Stimulated activated CD8-positive, alpha-beta memory T cell treated with anti-CD3 and anti-CD28 coated beads, Interleukin-15, amount 100 ng/mL, for 48 hours (primary cell): ENCODE measurements at places on chromosomes 1 and 21.

- DNase-seq, result no peak
Measured at GRCh38 chr1:9240914-9241820, 6.6 kb downstream of the H6PD start.

DNA sequence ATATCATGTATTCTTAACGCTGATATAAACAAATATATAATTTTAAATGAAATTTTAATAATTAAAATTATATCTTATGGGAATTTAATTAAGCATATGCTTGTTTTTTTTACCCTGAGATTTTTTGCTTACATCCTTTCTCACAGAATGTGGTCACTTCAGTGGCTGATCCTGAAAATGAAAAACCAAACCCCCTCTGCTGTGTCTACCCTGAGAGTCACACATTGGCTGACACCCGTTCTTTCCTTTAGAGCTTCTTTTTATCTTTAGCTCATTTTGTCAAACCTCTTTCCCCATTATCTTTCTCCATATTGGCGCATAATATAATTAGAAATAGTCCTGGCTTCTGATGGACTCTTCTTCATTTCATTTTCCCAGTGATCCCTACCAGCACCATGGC is 10.8 kb upstream of the CACYBP start:
- DNase-seq, result no peak

GRCh38 chr1:55463814-55464475 is 248.8 kb upstream of the USP24 start:
- no peak for DNase-seq

DNA sequence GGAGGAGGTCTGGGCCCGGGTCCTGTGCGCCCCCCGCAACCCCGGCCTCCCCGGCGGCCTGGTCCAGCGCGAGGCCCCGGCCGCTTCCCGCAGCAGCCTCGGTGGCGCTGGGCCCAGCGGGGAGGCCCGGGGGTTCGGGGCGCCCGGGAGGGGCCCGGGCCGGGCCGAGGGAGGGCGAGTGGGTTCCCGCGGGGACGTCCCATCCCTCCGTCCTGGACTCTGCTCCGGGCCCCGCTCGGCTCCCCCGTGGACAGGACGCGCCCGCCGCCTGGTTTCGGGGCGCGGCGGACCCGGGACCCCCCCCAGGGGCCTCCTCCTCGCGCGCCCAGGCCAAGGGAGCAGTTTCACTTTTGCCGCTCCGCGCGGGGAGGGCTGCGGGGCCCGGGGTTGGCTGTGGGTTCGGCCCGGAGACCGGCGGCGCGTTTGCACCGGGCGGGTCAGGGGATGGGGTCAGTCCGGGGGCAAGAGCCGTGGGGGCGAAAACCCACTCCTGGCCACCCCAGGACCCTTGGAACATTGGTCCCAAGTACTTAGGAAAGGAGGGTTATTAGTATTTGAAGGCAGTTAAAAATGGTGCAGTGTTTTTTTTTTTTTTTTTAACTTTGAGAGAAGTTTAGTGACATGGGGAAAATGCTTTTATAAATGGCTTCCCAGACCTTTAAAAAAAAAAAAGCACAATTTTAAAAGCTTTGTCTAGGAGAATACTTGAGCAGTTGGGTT is 677 bp downstream of the AGPAT3 start:
- DNase-seq, result no peak

DNA sequence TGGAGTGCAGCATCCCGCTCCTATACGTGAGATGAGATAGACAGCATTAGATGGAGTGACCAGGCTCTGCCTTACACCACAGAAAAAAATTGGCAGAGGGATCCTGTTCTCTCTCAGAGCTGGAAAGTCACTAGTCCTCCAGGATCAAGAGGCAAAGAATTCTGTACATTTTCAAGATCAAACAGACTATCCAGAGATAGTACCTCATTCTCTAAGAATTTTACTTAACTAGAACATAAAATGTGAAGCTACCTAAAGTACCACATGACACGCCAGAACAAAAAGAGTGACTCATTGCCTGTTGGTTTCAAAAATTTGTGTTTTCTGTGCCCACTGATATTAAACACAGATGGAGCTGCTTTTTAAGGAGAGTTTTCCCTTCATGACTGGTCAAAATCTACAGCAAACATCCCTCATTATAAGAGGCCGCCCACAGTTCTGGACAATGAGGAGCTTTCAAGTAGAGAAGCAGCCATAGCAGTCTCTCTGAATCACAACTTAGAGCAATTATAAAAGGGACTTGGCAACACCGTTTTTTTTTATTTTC is 32.3 kb downstream of the CD160 start:
- no peak for DNase-seq

- peak; percentile 80 for DNase-seq
Measured at GRCh38 chr21:45818904-45819285, 162.7 kb upstream of the COL6A1 start.

DNA sequence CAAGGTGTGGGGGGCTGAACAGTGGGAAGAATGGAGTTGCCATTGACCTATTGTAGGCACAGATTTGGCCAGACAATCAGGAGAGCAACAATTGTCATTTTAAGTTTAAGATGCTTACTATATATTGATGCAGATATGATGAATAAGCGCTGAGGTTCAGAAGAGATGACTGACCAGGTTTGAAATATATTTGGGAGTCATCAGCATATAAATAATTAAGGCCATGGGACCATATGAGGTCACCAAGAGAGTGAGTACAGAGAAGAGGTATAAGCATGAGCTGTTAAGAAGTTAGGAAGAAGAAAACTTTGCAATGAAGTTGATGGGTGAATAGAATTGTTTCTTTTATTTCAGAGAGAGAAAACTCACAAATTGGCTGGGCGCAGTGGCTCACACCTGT is 4.5 kb upstream of the GADD45A start:
- no peak for DNase-seq

- no peak for DNase-seq
Measured at GRCh38 chr1:55726994-55727393, 511.8 kb upstream of the USP24 start.

GRCh38 chr1:194929357-194929756 is 1678.9 kb downstream of the KCNT2 start:
- DNase-seq, result no peak

DNA sequence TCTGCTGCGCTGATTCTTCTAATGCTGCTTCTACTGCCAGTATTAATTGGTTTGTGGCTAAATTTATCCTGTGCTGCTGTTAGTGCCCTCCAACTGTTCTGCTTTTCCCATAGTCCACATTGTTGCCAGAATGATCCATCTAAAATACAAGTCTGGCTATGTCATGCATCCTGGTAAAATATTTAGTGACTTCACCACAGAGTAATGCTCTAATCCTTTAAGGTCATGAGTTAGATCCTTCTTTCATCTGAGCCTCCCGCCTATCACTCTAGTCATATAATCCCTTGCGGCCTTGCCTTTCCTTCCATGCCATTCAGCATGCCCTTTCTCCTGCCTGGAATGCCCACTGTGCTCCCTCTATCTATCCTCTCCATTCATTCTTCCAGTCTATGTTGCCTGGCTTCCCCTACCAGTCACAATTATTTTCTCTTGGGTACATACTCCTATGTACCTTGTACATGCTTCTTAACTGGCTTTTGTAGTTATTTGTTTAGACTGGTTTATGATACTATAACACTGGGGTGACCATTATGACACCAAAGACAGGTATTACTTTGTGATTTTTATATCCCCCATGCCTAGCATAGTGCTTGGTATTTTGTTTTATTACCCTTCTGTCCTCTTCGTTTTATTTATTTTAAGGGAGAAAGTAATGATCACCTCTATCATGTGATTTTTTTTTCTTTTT is 144.0 kb downstream of the MAGI3 start:
- no peak for DNase-seq

DNA sequence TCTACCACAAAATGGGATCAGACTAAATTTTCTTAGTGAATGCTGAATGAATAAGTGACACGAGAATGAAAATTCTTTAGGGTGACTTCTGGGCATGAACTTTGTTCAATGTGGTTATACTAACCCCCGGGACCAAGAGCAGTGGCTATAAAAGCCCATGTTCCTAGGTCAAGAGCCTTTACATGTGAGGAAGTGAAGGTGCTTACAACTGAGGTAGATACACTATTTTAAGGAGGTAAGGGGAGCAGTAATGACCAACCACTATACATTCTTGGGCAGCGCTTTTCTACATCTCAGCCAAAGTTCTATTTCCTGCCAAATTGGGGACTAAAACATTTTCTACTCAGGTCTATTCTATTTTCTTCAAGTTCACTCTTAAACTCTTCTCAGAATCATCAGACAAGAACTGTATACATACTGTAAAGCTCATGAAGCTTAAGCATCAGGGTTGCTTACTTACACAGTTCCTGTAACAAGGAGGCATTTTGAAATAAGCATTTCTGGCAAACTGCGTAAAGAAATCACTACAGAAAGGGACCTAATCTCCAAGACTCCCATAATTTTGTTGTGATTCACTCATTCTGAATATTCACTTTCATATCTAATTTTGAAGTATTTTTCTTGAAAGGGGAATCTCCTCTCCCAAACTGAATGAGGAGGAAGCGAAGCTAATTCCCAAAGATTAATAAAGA is 8.5 kb upstream of the ARHGAP29 start:
- DNase-seq, result no peak

DNA sequence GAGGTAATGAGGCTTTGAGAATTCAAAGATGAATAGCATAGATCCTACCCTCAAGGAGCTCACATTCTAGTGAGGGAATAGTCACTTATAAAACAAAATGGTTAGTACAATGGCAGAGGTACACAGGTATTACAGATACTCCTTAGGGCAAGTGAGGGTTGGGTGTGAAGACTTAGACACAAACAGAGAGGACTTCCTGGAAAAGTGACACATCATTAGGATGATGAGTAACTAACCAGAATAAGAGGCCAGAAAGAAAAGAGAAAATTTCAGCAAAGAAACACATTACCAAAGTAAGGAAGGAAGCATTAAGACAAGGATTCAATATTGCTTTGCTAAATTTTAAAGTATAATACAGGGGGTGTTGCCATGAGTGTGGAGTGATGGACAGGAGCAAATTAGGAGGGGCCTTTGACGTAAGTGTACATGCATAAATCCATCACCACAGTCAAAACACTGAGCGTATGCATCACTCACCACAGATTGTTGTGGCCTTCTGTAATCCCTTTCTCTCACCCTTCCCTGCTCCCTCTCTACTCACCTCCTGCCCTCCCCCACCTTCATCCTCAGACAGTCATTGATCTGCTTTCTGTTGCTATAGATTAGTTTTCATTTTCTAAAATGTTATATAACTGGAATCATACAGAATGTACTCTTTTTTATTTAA is 7.9 kb downstream of the CD53 start:
- DNase-seq, result peak; percentile 32

- no peak for DNase-seq
Measured at GRCh38 chr1:34856697-34857096, 2.9 kb downstream of the SMIM12 start.

GRCh38 chr1:145912128-145912641 is 2.3 kb upstream of the ITGA10 start:
- DNase-seq, result no peak

DNA sequence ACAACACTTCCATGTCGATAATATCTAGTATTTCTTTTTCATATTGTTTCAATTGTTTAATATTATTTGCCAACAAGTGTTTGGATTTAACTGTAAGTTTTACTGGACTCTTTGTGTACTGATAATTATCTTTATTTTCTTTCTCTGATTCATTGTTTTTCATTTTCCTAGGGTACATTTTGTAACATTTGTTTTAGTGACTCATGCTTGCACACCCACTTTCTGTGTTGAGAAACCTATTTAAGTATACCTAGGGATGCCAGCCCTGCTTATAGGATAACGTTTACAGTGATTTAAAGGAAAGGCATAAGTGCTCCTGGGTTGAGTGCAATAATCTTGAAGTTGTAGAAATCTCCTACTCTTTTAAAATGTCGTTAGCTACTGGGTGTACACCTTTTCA is 1386.0 kb upstream of the ADGRL4 start:
- DNase-seq, result no peak

DNA sequence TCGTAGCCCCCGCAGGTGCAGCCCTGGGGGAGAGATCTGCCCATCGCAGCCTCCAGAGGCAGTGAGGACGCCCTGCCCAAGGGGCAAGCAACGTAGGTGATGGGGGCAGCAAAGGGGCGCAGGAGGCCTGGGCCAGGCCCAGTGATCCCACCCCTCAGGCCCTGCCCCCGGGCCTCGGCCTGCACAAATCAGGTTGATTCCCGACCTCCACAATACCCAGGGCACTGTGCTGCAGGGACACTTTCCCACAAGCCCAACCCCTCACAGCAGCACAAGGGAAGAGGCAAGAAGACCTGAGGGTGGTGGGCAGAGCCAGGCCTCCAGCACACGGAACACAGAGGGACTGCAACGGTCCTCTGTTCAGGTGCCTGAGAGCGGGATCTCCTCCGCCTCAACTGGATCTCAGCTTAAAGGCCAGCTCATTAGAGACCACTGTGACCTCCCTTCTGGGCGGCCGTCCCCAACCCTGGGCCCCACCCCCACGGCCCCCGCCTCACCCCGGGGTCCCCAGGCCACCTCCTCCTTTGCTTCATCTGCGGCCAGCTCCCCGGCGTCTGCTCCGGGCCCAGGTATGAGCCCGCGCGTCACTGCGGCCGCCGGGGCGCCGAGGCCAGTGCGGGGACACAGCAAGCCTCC is 812 bp upstream of the ARF1 start:
- no peak for DNase-seq
